ENCODE measurements at places on chromosomes 13 and 19.

DNA sequence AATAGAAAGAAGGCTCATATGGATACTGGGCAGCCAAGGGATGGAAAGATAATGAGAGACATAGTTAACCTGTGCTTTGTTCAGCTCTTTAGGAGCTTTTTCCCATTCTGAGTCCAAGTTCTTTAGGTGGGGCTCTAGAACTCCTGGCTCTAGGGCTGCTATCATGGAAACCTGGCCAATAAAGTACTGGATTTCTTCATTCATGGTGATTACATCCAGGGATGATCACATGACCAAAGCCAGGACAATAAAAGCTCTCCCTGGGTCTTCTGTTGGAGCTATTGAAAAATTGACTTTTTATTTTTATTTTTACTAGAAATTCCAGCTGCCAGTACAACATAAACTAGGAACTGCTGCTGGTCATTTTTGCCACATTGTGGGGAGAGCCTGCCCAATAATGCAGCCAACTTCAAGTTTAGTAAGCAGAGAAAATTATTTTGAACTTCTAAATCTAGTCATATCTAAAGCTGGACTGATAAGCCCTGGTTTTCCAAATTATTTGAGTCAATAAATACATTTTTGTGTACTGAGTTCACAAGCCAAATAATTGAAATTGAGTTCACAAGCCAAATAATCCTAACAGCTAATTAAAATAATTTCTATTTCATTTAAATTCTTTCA is 224.9 kb upstream of the STARD13 start:
- no peak for DNase-seq

GRCh38 chr13:67574320-67575233 is 344.4 kb upstream of the PCDH9 start:
- DNase-seq, result no peak

GRCh38 chr13:74774264-74774663 is 640.1 kb upstream of the KLF12 start:
- no peak for DNase-seq

- DNase-seq, result no peak
Observed at GRCh38 chr13:21670006-21670882, 629 bp upstream of the FGF9 start.

DNA sequence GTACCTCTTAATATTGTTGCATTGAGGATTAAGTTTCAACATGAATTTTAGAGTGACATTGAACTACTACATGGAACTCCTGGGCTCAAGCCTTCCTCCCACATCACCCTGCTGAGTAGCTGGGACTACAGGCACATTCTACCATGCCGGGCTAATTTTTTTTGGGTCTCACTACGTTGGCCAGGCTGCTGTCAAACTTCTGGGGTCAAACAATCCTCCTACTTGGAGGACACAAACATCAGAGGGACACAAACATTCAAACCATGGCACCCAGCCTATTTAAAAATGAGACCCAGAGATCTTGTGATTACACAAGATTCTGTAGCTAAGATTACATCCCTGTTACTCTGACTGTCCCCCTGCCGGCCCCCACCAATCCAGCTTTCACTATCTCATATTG is 180.9 kb downstream of the KCNRG start:
- DNase-seq, result no peak
